ENCODE measurements at places on chromosomes 11 and 22. TPM values are rescaled to one million over a fixed set of nuclear protein-coding genes. Genes with fewer than 3 reads are reported as not detected.

Gene SAA4
- total RNA-seq = not detected

Gene BRMS1
- total RNA-seq = 33.5 TPM

Gene OR52R1
- not detected for total RNA-seq

Gene P2RX6
- not detected for total RNA-seq

Gene WBP2NL
- 0.47 TPM for total RNA-seq

Gene SCN4B
- 0.25 TPM for total RNA-seq

Gene OVOL1
- 1.6 TPM for total RNA-seq

Gene BTG4
- 0.23 TPM for total RNA-seq

Gene EP300
- 56.1 TPM for total RNA-seq

Gene CECR2
- not detected for total RNA-seq
